Activated T-cell treated with anti-CD3 and anti-CD28 coated beads for 48 hours (primary cell): ENCODE measurements at places on chromosomes 6 and 20.

DNA sequence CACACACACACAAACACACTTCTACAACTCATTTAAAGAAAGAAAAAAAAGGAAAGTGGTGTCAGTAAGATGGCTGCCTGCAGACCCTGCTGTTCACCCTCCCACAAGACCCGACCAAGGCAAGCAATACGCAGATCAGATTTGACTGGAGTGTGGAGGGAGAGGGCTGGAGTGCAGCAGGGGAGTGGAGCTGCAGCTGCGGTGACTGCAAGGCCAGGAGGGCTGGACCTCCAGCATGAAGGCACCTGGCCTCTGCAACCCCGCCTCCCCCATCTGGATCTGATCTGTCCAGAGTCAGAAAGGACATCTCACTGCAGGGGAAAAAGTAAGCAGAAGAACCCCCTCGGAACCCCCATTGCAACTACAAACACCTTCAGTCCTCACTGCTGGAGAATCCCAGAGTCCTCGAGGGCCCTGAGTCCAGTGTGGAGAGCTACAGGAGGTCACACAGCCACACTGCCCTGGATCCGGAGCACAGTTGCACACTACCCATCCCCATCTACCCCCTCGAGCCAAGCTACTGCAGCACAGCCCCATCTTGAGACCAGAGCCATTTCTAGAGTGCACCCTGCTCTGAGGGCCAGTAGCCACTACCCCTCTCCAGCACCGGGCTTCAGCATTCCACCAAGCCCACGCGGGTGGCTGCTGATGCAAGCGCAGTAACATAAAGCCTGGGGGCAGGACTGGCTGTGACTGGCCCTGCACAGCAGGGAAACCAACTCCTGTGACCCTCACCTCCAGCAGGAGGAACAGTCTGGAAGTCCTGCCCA, 41.9 kb upstream of the SRSF6 start:
- no peak for DNase-seq

GRCh38 chr6:122681705-122682104, 71.5 kb downstream of the PKIB start:
- DNase-seq, result no peak

GRCh38 chr6:12729467-12729866, 12.9 kb downstream of the PHACTR1 start:
- DNase-seq, result no peak

DNA sequence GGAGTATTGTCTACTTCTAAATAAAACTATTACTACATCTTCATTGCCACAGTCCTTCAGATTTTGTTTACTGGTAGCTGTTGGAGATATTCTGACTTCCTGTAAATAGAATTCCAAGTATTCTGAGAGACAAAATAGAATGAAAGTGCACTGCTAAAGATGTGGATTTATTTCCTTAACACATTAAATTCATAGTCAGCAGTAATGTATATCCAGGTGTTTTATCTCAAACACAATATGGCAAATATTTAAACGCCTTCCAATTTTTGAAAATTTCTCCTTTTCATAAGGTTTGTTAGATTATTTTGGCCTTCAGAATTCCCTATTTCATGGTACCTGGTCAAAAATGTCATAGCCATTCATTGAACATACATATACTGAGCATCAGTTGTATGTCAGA, 84.3 kb upstream of the MEI4 start:
- DNase-seq, result no peak

DNA sequence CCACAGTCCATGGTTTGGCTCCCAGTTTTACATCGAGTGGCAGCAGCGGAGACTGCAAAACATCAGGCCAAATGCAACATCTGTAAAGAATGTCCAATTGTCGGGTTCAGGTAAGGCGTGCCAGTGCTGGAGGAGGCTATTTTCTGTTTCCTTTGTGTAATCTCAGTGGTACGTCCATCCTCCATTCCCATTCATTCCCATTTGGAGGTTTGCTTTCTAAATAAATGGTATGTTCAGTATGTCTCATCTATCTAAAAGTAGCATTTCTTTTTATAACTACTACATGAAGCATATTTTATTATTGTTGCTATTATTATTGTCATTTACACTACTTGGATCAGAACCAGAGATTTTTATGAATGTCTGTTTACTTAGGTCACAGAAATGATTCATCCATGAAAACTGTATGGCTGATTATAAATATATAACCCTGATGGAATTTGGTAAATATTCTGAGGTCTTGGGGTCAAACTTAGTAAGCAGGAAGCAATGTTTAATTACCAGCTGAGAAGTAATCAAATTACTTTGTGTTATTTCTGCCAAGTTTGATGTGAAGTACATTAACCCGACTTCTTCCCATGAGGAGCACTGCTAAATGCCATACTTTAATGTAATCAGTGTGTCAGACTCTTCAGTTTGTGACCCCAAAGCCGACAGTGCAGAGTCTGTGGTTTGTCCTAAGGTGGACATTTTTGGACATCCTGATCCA, 512.9 kb downstream of the UTRN start:
- DNase-seq, result no peak

GRCh38 chr6:97863697-97864096, 580.7 kb upstream of the MMS22L start:
- DNase-seq, result no peak

DNA sequence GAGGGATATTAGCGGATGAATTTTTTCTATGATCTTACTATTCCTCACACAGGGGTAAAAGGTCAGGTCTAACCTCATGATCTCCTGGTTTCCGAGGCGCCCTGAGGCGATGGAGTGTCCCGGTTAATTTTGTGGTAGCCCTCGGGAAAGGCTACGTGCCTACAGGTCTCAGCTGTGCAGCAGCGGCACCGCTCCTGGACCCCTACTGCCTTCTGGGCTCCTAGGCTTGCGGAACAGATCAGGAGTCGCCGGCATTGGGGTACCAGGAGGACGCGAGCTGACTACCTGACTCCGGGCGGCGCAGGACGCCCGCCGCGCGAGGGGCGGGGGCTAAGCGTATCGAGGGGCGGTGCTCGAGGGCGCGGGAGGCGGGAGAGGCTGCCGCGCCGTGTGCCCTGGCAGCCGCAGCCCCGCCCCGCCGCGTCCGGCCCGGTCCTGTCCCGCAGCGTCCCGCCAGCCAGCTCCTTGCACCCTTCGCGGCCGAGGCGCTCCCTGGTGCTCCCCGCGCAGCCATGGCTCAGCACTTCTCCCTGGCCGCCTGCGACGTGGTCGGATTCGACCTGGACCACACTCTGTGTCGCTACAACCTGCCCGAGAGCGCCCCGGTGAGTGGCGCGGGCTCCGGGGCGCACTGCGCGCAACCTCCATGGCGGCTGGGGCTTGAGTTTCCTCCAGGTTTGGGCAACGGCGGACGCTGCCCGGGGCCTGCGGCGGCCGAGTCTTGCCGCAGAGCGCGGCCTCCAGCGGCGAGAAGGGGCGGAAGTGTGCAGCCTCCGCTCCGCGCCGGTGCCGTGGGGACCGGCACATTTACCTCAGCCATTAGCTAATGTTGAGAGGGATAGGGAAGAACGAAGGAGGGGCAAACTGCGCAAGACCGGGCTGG, at the start of gene NT5DC1:
NT5DC1 (plus strand) TSS at position 435 of the 883 bp plus-strand sequence; CDS start at position 513, 78 bp downstream.
- peak; percentile 86 for DNase-seq

GRCh38 chr6:125509477-125509876, 207.7 kb upstream of the HDDC2 start:
- no peak for DNase-seq
